Stimulated activated CD4-positive, alpha-beta T cell treated with anti-CD3 and anti-CD28 coated beads, Interleukin-1b, Interleukin-23, amount 100 ng/mL, for 1 hour (primary cell): ENCODE measurements at places on chromosomes 7 and 10.
A peak's percentile ranks its signal among the peaks of the same experiment; 100 is the strongest.

DNA sequence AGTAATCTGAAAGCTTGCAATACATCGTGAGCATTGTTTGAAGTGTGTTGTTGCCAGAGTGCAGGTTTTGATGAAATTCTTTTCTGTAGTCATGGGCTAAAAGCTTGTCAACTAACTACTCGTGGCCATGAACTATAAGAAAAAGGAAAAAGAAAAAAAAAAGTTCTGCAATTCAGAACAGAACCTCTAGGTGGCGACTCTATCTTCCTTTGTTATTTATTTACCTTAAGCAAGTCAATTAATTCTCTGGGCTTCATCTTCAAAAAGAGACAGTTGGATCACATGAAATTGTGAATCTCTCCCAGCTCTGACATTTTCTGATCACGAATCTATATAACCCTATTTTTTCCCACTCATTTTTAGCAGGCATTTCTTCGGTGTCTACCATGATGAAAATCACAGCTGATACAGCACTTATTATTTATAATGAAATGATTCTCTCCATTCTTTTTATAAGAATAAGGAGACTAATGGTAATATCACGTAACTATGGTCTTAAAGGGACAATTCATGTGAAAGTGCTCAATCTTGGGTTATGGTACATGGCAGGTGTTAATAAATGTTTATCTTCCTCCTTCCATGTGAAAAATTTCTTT lies 18.8 kb downstream of the TMEM196 start:
- DNase-seq = no peak

DNA sequence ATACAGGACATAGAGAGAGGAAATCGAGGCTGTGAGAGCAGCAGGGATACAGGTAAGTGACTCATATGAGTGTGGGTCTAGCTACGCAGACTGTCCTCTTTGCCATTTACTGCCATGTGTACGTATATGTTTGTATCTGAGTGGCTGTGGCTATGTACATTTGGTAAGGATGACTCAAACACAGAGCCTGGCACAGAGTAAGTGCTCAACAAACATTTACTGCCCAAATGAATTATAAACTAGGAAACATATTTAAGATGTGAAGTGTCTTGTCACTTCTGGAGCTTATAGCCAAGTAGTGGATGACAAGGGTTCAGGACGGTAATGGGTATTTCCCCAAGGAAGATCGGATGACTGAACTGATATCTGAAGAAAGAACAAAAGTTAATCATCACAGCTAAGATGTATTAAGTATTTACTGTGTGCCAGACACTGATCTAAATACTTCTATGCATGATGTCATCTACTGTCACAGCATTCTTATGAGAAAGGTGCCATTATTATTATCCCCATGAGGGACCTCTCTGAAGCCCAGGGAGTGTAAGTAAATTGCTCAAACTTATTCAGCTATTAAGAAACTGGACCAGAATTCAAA lies 6.0 kb downstream of the MRPL43 start:
- no peak for DNase-seq

GRCh38 chr10:123858077-123858681 lies 33.4 kb downstream of the CPXM2 start:
- DNase-seq = no peak

DNA sequence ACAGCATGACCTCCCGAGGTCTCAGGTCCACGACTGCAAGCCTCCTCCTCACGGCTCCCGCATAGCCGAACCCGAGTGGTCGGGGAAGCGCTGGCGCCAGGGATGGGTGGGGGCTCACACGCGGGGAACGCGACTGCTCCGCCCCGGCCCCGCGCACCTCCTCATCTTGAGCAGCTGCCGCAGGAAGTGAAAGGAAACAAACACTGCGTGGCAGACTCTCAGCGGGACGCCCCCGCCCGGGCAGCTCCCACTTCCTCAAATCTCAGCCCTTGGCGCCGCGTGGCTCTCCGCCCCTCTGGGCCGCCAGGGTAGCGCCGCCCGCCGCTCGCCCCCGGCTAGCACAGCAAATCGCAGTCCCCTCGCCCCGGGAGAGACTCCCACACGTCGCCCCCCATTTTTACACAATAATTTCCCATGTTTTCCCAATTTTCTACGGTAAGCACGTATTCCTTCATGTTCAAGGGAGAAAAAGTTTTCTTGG lies at the start of gene TMEM243:
Gene TMEM243, minus strand, starts transcription at position 188 of the 481 bp plus-strand sequence. CDS start 229 bp downstream, outside the sequence.
- peak; percentile 53 for DNase-seq

DNA sequence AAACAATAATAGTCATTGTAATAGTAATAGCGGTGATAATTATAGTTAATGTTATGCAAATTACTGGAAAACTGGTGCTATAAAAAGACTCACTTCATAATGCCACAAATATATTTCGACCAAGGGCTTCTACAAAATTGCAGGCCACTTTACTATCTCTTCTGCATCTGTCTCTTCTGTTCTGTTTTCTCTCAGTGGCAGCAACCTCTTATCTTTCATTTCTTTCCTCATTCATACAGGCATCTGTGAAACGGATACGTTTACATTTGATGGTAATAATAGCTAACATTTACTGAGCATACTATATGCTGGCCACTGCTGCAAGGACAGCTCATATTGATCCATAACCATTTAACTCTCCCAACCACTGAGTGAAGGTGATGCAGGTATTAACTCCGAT lies 537.4 kb upstream of the PFKP start:
- DNase-seq = no peak

DNA sequence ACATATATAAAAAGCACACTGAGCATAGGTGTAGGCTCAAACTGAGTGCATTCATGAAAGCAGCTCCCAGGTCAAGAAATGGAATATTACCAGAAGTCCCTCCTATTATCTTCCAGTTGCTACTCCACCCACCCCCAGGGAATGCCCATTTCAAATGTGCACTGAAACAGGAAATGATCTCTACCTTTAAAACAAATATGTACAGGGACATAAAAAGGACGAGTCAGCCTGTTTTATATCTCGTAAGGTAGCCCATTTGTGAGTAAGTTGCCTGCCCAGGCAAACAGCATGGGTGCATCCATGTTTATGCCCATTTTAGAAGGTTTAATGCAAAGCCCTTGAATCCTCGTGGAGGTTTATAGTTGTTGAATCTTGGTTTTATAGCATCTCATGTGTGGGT lies 10.4 kb downstream of the FFAR4 start:
- no peak for DNase-seq

DNA sequence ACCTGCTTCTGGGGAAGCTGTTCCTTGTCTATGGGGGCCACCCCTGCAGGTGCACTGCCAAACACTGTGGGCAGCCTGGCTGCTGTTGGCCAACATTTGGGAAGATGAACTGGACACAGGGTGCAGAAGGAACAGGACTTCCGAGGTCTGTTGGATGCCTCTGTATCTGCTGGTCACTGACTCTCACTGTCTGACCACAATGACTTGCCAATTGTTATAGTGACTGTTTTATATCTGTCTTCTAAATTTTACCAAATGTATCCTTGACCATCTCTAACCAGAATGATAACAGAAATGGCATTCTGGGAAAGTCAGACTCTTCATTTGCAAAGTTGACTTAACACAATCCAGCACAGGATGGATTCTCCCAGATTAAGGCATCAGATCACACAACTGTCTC lies 214.0 kb upstream of the PRSS58 start:
- DNase-seq = no peak

- no peak for DNase-seq
These were observed 22.4 kb downstream of the FGFBP3 start for GRCh38 chr10:91886954-91887271.

GRCh38 chr7:44403176-44403759 lies 77.9 kb upstream of the CAMK2B start:
- DNase-seq = no peak

DNA sequence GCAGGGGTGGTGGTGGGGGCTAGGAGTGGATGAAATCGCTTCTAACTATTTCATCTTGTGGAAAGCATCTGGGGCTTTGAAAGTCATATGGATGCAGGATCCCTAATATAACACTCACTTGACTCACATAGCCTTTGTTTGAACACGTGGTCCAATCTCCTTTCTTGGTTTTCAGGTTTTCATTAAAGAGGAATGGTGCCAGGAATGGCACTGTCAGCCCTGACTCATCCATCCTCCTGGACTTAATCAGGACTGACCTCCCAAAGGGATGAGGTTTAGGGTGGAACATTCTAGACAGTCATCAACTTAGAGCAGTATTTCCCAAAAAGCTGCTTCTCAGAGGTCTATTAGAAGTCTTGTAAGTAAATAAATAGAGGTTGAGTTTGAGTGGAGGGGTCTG lies 162.0 kb upstream of the PLXNA4 start:
- DNase-seq = no peak

DNA sequence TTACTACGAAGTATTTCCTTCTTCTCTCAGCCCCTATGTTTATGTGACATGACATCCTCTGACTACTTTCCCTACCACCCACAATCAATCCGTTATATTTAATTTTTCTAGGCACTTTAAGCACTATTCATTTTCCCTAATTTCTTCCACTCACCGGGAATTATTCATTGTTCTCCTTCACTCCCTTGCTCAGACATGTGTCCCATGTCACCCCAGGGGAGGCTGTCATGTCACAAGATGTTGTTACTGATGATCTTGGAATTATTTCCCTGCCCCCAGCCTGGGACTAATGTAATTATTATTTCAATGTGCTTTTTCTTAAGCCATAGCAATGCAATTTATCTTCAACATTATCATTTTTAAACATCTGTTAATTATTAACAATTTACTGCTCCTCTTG lies 317.2 kb downstream of the PHF14 start:
- no peak for DNase-seq

- no peak for DNase-seq
These were observed 9.9 kb downstream of the MDH2 start for GRCh38 chr7:76057813-76058145.

- DNase-seq = no peak
These were observed 11.0 kb downstream of the GLCCI1 start for GRCh38 chr7:7979558-7979957.

DNA sequence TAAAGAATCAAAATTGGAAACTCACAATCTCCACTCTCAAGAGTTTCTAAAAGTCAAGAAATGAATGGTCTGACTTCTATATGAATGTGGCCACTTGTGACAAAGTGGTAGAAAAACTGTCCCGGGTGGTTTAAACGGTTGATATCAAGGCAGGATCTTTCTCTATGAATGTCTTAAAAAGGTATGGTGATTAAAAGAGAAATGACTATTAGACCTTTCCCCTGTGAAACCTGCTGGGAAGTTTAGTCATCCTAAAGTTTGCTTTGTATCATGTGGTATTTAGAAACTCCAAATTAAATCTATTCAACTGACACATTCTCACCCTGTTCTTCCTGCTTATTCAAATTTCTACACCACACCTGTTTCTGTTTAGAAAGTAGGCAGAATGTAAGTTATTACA lies 492.5 kb downstream of the XPNPEP1 start:
- DNase-seq = no peak

DNA sequence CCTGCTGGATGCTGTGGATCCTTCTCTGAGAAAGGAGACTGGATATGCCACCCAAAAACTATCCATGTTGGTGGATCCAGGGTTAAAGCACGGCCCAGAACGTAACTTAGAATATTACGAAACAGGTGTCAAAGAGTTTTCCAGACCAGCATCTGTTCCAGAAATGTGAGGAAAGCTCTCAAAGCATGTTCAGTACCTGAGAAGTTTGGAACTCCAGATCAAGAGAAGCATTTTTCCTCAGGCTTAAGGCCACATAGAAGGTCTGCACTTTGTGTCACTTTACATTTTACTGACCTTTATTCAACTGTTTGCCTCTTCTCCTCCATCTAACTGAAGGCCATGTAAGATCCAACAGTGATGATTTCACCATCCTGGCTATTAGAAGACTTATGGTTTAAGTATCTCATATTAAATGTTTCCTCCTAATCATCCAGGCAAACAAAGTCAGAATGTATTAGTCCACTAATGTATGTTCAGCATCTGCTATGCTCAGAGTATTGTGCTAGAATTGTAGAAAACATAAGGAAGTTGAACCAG lies 340.7 kb upstream of the LRGUK start:
- DNase-seq = no peak

DNA sequence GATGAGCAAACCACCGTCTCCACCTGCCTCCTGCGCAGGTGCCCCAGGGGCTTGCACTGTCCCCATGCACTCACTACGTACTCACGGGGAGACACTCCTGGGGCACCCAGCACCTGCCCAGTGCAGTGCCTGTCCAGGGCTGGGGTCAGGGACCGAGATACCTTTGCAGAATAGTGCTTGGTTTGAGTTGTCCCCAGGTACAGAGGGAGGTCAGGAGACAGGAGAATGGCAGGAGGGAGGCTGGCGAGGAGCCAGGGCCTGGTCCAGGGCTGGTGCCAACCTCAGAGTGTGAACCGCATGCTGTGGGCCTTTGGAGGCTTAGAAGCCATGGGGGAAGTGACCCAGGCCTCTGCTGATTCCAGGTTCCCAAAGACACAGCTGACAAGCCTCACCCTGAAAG lies 110.1 kb upstream of the GPR26 start:
- no peak for DNase-seq

- no peak for DNase-seq
These were observed 52.2 kb downstream of the CPEB3 start for GRCh38 chr10:92238586-92239098.

GRCh38 chr7:1787681-1788235 lies 117.7 kb downstream of the ELFN1 start:
- DNase-seq = no peak

DNA sequence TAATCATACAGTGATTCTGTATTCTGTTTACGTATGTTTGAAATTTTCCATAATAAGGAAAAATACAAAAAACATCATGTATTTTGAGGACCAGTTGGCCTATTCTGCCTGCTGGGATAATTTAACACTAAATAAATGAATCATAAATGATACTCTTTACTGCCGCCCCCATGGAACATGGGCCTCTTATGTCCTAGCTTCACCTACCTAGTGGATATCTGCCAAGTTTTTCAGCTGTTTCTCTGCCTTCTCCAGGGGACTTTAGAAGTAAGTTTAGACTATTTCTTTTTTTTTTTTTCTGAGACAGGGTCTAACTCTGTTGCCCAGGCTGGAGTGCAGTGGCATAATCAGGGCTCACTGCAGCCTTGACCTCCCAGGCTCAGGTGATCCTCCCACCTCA lies 10.4 kb downstream of the NFE2L3 start:
- DNase-seq = no peak

GRCh38 chr10:75977139-75977538 lies 545.7 kb downstream of the LRMDA start:
- DNase-seq = no peak

GRCh38 chr7:116162254-116162653 lies 48.1 kb upstream of the TES start:
- DNase-seq = no peak

DNA sequence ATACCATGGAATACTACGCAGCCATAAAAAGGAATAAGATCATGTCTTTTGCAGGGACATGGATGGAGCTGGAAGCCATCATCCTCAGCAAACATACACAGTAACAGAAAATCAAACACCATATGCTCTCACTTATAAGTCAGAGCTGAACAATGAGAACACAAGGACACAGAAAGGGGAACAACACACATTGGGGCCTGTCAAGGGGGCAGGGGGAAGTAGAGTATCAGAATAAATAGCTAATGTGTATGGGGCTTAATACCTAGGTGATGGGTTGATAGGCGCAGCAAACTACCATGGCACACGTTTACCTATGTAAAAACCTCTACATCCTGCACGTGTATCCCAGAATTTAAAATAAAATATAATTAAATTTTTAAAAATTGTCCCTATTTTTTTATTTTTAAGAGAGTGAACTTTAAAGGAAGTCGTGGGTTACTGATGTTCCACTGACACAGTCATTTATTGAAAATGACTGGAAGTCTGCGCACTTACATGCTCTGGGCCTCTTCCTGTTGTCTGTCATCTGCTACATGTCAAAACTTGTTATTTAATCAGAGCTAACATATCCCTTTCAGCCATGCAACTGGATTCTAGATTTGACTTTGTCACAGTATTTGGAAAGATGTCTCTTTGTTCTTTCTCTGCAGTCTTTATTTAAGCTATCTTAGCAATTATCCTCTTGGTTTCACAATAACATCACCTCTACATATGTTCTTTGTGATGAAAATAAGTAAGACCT lies 73.7 kb upstream of the ABCB5 start:
- no peak for DNase-seq
